ENCODE measurements at places on chromosomes 5 and 9. TPM values are rescaled to one million over a fixed set of nuclear protein-coding genes. Genes with fewer than 3 reads are reported as not detected.

Gene SLC34A1
- not detected for total RNA-seq

Gene NOXA1
- total RNA-seq, result 0.97 TPM

Gene RASGEF1C
- not detected for total RNA-seq

Gene STKLD1
- total RNA-seq, result 1.9 TPM

Gene BTNL3
- total RNA-seq, result not detected

Gene OTP
- total RNA-seq, result not detected
